ENCODE measurements at places on chromosomes 2 and 18. TPM values are rescaled to one million over a fixed set of nuclear protein-coding genes. Genes with fewer than 3 reads are reported as not detected.

The LRATD1 gene
- total RNA-seq, result not detected

GRCh38 chr2:183592271-183592670 lies 468.0 kb downstream of the NUP35 start:
- no peak for DNase-seq
- H3K4me1 ChIP-seq, result no peaks in the 10 kb centered on the region
- no peaks in the 10 kb centered on the region for H3K36me3 ChIP-seq
- no peak overlapping the region for H3K4me3 ChIP-seq

- peaks cover 63% of the 10 kb centered on the region for H3K4me1 ChIP-seq
- DNase-seq, result peak; percentile 40
- no peaks in the 10 kb centered on the region for H3K27me3 ChIP-seq
- no peaks in the 10 kb centered on the region for H3K36me3 ChIP-seq
- peak overlapping the region; percentile 81 for H3K4me3 ChIP-seq
Measured at GRCh38 chr2:55010149-55010591, 40.1 kb downstream of the RTN4 start.

DNA sequence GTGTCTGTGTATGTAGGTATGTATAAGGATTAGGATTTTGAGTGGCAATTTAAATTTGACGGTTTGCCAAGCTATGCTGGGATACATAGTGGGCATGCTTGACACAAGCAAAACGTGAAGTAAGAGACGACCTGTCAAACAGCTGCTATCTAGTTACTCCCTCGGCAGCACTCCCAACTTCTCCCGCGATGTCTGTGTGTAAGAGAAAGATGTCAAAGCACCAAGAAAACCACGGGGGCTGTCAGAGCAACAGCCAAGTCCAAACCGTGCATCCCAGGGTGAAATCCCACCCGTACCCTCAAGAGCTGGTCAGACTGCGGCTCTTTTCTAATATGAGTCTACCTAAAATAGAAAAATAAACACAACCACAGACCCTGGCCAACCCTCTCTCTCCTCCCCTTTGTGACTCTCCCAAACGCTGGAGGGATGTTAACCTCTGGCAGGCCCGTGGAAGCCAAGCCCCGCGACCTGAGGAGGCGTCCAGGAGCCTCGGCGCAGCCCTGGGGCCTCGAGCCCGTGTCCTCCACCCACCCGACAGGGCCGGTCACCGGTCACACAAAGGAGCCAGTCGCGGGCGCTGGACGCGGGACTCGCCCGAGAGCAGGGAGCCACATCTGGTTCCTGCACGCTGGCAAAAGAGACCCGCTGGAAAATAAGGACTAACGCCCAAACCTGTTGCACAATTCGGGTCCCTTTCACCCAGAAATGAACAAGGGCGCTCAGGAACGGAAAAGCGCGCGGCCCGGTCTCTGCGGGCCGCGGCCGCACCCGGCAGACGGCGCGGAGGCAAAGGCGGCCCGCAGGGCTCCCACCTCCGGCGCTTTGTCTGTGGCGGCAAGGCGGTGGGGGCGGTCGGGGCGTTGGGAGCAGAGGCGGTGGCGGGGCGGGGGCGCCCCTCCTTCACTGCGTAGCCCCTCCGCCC lies 925 bp downstream of the SESTD1 start:
- peaks cover 36% of the 10 kb centered on the region for H3K27me3 ChIP-seq
- peak; percentile 27 for DNase-seq
- peaks cover 25% of the 10 kb centered on the region for H3K4me1 ChIP-seq
- H3K36me3 ChIP-seq, result no peaks in the 10 kb centered on the region
- peak overlapping the region; percentile 78 for H3K4me3 ChIP-seq
- no peak overlapping the region for H3K27ac ChIP-seq

GRCh38 chr2:19020144-19021099 lies 338.0 kb downstream of the OSR1 start:
- H3K4me1 ChIP-seq, result no peaks in the 10 kb centered on the region
- H3K4me3 ChIP-seq, result no peak overlapping the region
- no peak for DNase-seq

DNA sequence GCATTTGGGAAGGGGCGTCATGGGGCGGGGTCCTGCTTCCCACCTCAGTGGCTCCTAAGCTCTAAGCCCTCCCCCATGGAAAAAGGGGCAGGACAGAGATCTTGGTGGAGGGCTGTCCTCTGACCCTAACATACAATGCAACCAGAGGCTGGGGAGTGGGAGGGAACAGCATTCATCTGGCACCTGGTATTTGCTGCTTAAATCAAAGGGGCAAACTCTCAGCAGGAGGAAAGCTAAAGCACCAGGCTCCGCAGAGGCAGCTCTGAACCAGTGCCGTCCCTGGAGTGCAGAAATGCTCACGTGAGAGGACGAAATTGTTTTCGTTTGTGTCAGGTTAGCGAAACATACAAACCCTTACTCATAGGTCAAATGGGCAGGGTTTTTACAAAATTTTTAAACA lies 92.7 kb upstream of the PXDN start:
- no peak overlapping the region for H3K4me3 ChIP-seq
- H3K36me3 ChIP-seq, result no peaks in the 10 kb centered on the region
- DNase-seq, result no peak
- H3K27me3 ChIP-seq, result peaks cover 3% of the 10 kb centered on the region
- no peaks in the 10 kb centered on the region for H3K4me1 ChIP-seq

DNA sequence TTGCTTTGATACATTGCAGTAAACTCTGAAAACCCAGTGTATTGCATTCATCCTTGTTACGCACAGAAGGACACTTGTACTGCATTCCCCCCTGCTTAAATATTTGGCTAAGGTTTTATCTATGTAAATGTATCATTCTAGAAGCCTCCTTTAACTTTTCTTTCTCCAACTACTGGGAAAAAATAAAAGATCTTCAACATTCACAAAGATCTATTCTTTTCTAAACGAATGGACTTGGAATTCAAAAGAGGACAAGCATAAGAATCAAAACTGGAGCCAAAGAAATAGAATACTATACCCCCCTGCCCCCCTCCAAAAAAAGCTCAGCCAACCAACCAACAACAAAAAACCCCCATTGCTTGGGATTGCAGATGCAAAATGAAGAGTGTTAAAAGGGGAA lies 136.9 kb downstream of the EPHA4 start:
- H3K4me3 ChIP-seq, result no peak overlapping the region
- H3K27me3 ChIP-seq, result no peaks in the 10 kb centered on the region
- H3K36me3 ChIP-seq, result peaks cover 25% of the 10 kb centered on the region
- H3K4me1 ChIP-seq, result no peaks in the 10 kb centered on the region

DNA sequence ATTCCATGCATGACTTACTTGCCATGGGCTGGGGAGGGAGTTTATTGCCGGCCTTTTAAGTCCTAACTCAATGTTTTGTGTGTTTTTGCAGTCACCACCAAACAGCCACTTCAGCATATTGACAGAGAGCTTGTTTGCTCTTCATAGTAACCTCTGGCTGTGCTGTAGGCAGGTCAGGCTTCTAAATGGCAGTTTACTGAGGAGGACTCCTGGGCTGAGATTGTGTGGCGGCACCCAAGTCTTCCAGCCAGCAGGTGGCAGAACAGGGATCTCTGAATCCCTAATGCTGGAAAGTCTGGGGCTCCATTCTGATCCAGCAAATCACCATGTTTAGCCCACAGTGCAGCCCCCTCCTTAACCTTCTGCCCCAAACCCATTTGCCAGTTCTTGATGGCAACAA lies 121.2 kb downstream of the CAPN13 start:
- peak; percentile 24 for DNase-seq
- H3K36me3 ChIP-seq, result no peaks in the 10 kb centered on the region
- H3K4me3 ChIP-seq, result no peak overlapping the region

The TTN gene
- 1.2 TPM for total RNA-seq

- no peak overlapping the region for H3K27ac ChIP-seq
- H3K27me3 ChIP-seq, result no peaks in the 10 kb centered on the region
- H3K4me3 ChIP-seq, result no peak overlapping the region
- DNase-seq, result no peak
Measured at GRCh38 chr2:184053326-184053725, 545.0 kb upstream of the ZNF804A start.

The SERPINB12 gene
- not detected for total RNA-seq

GRCh38 chr2:104547221-104547620 lies 306.7 kb upstream of the POU3F3 start:
- no peak overlapping the region for H3K27ac ChIP-seq
- no peak overlapping the region for H3K4me3 ChIP-seq
- no peak for DNase-seq
- H3K4me1 ChIP-seq, result no peaks in the 10 kb centered on the region
- no peaks in the 10 kb centered on the region for H3K36me3 ChIP-seq
- H3K27me3 ChIP-seq, result no peaks in the 10 kb centered on the region

The CACNB4 gene
- 0.19 TPM for total RNA-seq

DNA sequence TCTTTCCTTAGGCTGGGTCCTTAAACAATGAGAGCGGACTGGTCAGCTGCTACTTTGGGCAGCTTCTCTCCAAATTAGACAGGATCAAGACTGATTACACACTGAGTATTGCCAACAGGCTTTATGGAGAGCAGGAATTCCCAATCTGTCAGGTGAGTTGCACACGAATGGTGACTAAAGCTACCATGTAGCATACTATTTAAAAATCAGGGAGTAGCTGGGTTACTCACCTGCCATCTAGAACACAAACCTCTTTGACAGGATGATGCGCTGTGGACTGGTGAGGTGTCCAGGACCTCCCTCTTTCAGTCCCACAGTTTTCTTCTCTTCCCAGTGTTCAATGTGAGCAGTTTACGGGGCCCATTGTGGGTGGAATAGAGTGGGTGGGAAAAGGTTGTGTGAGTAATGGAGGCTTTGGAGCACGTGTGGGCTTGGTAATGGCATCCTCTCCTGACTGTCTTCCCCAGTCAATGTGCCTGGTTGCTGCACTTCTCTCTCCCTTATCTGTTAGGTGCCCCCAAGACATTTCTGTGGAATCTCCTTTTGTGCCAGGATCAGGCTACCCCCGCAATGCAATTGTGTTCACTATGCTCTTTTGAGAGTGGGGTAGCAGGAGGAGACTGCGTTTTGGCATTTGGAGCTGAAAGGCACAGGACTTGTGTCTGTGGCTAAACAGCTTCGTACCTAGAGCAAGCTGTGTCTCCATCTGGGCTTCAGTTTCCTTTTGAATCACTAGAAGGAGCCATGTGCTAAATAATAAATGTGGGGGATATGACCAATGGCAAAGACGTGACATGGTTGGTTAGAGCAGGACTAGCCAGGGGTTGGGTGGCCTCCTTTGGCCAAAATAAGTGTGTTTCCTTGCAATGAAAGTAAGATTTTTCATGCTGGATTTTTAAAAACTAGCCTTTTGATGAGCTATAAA lies 17.7 kb downstream of the SERPINB12 start:
- no peaks in the 10 kb centered on the region for H3K36me3 ChIP-seq
- H3K27me3 ChIP-seq, result peaks cover 6% of the 10 kb centered on the region
- no peaks in the 10 kb centered on the region for H3K4me1 ChIP-seq
- DNase-seq, result no peak
- H3K27ac ChIP-seq, result no peak overlapping the region

The LYPD6 gene
- total RNA-seq, result not detected

The TCF4 gene
- total RNA-seq, result not detected

- no peak overlapping the region for H3K27ac ChIP-seq
- H3K27me3 ChIP-seq, result peaks cover 1% of the 10 kb centered on the region
- H3K36me3 ChIP-seq, result no peaks in the 10 kb centered on the region
- H3K4me1 ChIP-seq, result no peaks in the 10 kb centered on the region
- no peak overlapping the region for H3K4me3 ChIP-seq
Measured at GRCh38 chr2:19790291-19790690, 111.5 kb downstream of the TTC32 start.

- no peak overlapping the region for H3K4me3 ChIP-seq
- H3K4me1 ChIP-seq, result peaks cover 44% of the 10 kb centered on the region
- no peaks in the 10 kb centered on the region for H3K36me3 ChIP-seq
Measured at GRCh38 chr2:237154082-237154638, 68.5 kb downstream of the COPS8 start.

- H3K4me3 ChIP-seq, result no peak overlapping the region
- peaks cover 16% of the 10 kb centered on the region for H3K4me1 ChIP-seq
- H3K27me3 ChIP-seq, result peaks cover 24% of the 10 kb centered on the region
- peak overlapping the region; percentile 7 for H3K27ac ChIP-seq
- DNase-seq, result no peak
Measured at GRCh38 chr2:86785456-86785855, 5.3 kb downstream of the CD8A start.

DNA sequence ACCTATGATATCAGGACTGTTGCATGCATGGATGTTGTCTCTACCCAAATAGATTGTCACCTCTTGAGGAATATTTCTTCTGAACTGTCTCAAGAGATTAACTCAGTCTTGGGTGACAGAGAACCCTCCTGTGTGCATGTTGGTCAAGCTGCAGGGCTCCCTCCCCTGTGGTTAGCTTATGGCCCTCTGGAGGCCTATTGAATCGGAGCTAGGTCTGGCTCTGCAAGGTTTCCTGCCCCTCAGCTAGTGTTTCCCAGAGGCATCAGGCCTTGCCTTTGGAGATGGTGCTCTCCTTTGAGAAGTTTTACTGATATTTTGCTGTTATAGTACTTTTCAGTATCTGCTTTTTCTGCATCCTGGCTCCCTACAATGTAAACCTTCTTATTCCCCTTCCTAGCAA lies 769.2 kb upstream of the FAM98A start:
- no peaks in the 10 kb centered on the region for H3K27me3 ChIP-seq
- H3K27ac ChIP-seq, result no peak overlapping the region
- no peaks in the 10 kb centered on the region for H3K4me1 ChIP-seq

DNA sequence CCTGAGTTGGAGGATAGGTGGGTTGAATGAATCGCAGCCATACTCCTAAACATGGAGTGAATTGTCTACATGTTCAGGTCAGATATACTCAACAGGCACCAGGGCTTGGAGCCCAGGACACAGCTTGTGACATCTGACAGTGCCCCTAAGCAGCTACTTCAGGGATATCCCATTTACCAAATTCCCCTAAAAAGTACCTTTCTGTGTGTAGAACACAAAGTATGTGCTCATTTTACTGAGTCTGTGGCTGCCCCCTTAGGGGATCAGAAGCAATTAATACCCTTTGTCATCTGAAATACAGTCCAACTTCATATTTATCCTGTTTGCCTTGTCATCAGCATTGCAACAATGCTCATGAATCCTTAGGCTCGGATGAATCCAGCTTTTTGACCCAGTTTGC lies 20.8 kb downstream of the TNFRSF11A start:
- peaks cover 25% of the 10 kb centered on the region for H3K4me1 ChIP-seq
- H3K4me3 ChIP-seq, result no peak overlapping the region
- H3K27ac ChIP-seq, result no peak overlapping the region
- DNase-seq, result no peak
- peaks cover 17% of the 10 kb centered on the region for H3K27me3 ChIP-seq

The ASB18 gene
- not detected for total RNA-seq

DNA sequence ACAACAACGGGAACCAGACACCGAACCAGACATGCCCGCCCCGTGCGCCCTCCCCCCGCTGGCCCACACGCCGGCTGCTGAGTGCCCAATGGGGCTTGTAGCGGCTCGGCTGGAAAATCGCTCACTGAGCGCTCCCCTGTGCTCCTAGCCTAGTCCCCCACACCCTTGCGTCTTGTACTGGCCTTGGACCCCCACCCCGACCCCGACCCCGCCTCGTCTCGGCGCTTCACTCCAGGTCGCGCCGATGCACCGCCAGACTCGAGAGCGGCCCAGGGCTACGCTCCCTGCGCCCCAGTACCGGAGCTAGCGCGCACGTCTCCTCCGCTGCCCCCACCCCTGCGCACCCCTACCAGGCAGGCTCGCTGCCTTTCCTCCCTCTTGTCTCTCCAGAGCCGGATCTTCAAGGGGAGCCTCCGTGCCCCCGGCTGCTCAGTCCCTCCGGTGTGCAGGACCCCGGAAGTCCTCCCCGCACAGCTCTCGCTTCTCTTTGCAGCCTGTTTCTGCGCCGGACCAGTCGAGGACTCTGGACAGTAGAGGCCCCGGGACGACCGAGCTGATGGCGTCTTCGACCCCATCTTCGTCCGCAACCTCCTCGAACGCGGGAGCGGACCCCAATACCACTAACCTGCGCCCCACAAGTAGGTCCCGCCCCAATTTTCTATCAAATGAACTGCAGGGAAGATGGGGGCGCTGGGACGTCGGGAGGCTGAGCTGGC lies 1.5 kb downstream of the GAD1 start:
- DNase-seq, result peak; percentile 19
- peaks cover 83% of the 10 kb centered on the region for H3K27me3 ChIP-seq
- H3K36me3 ChIP-seq, result peaks cover 2% of the 10 kb centered on the region

Data from activated CD4-positive, alpha-beta memory T cell treated with anti-CD3 and anti-CD28 coated beads for 36 hours (primary cell).